Immature natural killer cell (primary cell): ENCODE measurements at places on chromosomes 6 and 20. TPM values are rescaled to one million over a fixed set of nuclear protein-coding genes. Genes with fewer than 3 reads are reported as not detected.

The FOXQ1 gene
- polyA plus RNA-seq: not detected

The ANKRD6 gene
- 3.0 TPM for polyA plus RNA-seq

DNA sequence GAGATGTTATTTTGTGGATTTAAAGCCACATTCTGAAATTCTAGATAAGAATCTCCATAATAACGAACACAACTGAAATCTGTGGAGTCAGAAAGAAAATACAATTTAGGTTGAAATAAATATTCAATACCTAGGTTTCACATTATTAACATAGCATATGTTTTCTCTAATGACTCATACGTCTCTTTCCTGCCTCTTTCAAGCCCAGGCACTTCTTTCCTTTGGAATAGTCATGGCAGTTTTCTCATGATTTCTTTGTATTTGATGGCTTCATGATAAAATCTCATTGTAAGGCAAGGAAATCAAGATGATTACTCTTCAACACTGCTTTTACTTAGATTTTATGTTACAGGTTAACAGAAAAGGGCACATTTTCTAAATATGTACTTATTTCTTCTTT is 803.7 kb downstream of the PHF3 start:
- no peak for DNase-seq

GRCh38 chr20:10644458-10645204 is 29.2 kb downstream of the JAG1 start:
- peak; percentile 4 for DNase-seq

GRCh38 chr20:11766961-11767360 is 150.7 kb upstream of the BTBD3 start:
- no peak for DNase-seq

GRCh38 chr6:13288481-13288880 is 39.9 kb downstream of the TBC1D7 start:
- DNase-seq: no peak

- DNase-seq: no peak
These were observed 360.7 kb downstream of the SAMD5 start for GRCh38 chr6:147869201-147869600.

- DNase-seq: no peak
These were observed 190.0 kb downstream of the DHX35 start for GRCh38 chr20:39152126-39152525.

GRCh38 chr6:104591573-104592334 is 268.0 kb downstream of the HACE1 start:
- DNase-seq: no peak

- DNase-seq: no peak
These were observed 22.8 kb upstream of the LRRC1 start for GRCh38 chr6:53771785-53772624.

DNA sequence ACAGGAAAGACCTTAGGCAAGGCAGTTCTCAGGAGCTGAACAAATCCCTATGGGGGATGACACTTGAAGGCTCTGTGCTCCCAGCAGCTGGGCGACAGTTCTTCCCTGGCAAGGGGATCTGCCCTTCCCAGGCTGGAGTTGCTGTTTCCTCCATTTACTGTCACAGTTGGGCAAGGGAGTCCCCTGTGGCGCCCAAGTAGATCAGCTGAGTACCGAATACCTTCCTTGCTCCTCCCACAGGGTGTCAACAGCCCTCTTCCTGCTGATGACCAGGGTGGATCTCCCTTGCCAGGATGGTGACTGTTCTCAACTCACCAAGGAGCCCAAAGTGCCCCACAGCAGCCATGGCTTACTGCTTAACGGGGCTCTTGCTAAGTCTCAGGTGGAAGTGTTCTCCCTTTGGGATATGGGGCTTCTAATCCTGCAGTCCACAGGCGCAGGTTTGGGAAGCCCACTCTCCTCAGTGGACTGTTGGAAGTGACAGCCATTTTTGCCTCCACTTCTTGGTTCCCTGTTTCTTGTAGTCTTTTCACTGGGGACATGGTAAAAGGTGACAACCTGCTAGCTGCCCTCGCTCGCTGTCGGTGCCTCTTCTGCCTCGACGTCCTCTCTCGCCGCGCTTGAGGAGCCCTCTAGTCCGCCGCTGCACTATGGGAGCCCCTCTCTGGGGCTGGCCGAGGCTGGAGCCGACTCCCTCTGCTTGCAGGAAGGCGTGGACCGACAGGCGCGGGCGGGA is 5.7 kb upstream of the PSMG4 start:
- no peak for DNase-seq
